Forelimb muscle (tissue), 1 donor: ENCODE measurements at places on chromosomes 3 and 15. TPM values are rescaled to one million over a fixed set of nuclear protein-coding genes. Genes with fewer than 3 reads are reported as not detected.

DNA sequence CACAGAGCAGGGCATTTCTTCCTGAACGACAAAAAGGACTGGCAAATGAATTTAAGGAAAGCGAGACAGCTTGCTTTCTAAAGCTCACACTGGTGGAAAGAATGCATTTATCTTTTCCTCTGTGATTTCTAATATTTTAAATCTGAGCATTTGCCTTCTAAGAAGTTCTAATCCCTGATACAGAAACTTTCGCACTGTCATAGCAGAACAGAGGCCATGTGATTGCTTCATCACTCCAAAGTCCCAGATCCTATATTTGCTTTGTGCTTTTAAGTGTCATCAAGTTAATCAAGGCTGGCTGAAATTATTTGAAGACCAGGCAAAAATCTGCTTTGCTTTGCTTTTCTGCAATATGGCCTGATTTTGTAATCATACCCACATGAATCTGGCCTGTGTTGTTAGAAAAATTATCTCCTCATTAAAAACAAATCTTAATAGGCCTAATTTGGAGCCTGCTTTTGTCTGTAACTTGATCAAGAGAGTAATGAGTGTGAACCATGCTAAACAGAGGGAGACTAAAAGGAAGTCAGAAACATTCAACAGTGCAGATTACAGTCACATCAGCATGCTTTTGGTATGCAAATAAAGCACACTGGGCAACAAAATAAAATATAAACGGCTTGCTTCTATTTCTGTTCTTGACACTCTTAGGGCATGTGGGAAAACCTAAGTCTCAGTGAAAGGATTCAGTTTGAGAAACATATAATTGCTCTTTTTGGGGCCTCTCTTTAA, 178.2 kb upstream of the ADAMTS9 start:
- no peak for DNase-seq

Gene CFAP91
- polyA plus RNA-seq = 0.56 TPM

- DNase-seq = no peak
Observed at GRCh38 chr3:13673207-13673606, 124.3 kb downstream of the FBLN2 start.

DNA sequence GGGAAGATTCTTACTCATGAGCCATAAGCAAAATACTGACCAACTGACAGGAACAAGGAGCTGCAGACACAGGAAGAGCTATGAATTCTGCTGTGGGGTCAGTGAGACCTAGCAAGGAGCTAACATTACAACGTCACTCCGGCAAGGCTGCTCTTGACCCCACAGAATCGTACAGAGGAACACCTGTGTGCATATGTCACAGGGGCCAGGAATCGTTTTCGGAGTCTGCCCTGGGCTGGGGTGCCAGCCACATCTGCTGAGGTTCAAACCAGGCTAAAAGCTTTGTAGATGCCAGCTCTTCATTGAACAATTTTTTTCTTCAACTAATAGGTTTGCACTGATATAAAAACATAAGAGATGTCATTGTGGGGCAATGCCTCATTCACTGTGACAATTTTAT, 82.6 kb downstream of the LRRK1 start:
- DNase-seq = no peak

- DNase-seq = no peak
Observed at GRCh38 chr15:40289140-40289775, 6.4 kb upstream of the ANKRD63 start.

Gene ZNF660
- 4.1 TPM for polyA plus RNA-seq

Gene DTWD1
- polyA plus RNA-seq = 19.2 TPM

Gene MINAR1
- polyA plus RNA-seq = 1.3 TPM

Gene PATL2
- 0.78 TPM for polyA plus RNA-seq

DNA sequence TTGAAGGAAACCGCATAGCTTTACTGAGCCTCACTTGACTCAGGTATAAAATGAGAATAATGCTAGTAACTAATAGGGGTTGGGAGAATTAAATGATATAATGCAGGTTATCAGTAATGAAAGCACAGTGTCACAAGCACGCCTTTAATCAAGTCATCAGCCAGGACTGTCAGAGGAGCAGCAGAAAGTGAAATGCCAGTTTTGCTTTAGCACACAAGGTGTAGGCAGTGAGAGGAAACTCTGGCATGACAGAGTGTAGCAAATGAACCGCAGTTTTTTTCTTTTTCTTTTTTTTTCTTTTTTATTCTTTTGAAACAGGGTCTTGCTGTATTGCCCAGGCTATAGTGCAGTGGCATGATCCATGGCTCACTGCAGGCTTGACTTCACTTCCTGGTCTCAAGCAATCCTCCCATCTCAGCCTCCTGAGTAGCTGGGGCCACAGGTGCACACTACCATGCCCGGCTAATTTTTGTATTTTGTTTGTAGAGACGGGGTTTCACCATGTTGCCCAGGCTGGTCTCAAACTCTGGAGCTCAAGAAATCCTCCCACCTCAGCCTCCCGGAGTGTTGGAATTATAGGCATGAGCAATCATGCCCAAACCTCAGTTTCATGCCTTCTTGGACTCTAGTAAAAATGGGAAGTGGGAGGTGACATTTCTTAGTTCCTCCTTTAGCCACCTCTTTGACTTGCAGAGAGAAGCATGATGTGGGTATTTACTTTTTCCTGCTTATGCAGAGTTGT, 9.7 kb upstream of the SCAANT1 start:
- no peak for DNase-seq

Gene FGF7
- 13.4 TPM for polyA plus RNA-seq

Gene STRIT1
- polyA plus RNA-seq = 49.3 TPM

DNA sequence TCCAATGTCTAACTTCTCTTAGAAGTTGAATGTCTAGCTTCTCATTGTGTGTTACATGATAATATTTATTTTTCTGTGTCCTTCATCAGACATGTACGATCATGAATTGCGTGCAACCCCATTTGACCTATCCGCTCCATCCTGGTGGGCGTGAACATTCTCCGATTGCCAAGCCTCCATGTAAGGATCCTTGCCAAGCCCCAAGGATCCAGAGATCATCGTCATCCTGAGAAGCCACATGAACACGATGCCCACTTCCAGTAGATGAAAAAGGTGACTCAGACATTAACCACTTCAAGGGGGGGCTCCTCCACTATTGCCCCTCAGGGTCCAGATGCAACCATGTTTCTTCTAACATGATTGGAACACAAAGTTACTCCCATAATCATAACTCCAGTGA, 25.5 kb upstream of the KNG1 start:
- no peak for DNase-seq

Gene MAGEL2
- 19.6 TPM for polyA plus RNA-seq

Gene SPSB4
- polyA plus RNA-seq = 18.7 TPM

DNA sequence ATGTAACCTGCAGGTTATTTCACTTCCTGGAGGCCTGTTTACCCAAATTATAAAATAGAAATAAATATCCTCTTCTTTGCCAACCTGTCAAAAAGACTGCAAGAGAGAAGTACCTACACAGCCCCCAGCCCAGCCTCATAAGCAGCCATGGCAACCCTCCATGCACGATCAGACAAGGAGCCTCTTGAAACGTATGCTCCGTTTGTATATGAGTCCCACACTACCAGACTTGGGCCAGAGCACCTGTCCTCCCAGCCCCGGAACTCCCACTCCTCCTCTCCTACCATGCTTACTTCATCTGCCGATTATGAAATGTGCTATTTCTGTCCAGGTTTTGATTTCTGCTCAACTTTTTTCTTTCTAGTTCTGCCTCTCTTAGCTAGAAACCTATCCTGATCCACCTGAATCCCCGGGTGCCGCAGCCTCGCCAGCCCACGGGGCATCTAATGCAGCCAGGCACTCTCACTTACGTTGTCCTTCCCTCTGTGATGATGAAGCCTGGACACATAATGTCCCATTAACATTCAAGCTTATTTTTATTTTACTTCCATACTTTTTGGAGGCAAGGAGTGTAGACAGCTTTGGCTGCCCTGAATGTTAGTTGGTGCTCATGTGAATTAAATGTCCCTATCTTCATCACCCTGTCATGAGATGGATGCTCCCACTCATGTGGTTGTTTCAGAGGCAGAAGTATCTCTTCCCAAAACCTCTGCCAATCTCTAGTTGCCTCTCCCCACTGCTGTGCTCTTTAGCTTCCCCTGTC, 73.8 kb downstream of the MB21D2 start:
- DNase-seq = no peak

Gene ITGA11
- 3.7 TPM for polyA plus RNA-seq

Gene C3orf22
- polyA plus RNA-seq = not detected

DNA sequence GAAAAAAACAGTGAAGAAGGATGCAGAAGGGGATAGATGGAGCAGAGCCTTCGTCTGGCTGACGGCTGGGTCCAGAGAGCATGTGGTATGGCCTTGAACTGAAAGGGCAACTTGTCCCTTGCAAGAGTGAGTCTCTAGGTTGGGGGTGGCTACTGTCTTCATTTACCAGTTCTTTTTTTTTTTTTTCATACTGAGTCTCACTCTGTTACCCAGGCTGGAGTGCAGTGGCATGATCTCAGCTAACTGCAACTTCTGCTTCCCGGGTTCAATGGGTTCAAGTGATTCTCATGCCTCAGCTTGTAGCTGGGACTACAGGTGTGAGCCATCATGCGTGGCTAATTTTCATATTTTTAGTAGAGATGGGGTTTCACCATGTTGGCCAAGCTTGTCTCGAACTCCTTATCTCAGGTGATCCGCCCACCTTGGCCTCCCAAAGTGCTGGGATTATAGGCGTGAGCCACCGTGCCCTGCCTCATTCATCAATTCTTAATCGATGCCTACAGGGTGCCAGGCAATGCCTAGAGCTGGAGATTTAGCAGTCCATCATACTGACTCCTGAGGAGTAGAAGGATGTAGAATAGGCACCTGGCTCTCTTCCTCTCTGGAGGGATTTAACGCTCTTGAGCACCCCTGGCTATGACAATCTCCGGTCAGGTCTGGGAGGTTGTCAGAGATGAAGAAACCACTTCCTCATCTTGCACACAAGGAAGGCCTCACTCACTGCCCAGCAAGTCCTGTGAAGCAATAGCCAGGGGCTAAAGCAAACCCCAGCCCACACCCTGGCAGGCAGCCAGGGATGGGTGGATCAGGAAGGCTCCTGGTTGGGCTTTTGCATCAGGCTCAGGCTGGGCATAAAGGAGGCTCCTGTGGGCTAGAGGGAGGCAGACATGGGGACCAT, at the start of gene CAMP:
CAMP (plus strand) TSS at position 880 of the 898 bp plus-strand sequence; CDS start at position 897, 17 bp downstream.
- DNase-seq = no peak

DNA sequence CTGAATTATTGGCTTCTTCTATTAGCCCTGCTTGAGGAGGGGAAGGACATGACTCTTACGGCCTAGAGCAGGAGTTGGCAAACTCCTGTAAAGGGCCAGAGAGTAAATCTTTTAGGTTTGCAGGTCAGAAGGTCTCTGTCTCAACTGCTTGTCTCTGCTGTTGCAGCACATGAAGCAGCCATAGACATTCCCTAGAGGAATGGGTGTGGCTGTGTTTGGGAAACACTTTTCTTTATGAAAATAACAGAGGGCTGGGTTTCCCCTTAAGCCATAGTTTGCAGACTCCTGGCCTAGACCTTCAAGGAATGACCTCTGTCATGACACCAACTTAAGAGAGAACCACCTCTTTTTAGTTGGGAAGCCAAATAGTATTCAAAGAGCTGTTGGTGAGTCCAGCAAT, 10.3 kb downstream of the TRAK1 start:
- no peak for DNase-seq

DNA sequence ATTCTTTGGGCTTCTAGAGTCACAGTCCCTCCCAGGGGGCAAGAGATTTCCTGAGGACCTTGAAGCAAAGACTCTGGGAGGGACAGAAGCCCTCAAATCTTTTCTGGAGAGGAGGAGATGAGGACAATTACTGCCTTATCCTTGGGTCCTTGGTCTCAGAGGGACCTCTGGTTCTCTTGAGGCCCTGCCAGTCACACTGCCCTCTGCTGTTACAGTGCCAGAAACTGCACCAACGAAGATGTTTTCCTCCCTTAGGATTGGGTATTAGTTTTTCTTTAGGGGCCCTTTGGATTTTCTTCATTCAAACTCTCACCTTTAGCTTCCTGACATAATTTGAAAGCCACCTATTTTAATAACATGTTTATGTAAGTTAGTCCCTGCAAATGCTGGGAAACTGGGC, 58.2 kb upstream of the SCN5A start:
- no peak for DNase-seq

Gene FAM81A
- 1.4 TPM for polyA plus RNA-seq

- DNase-seq = no peak
Observed at GRCh38 chr3:25572336-25572735, 92.4 kb downstream of the TOP2B start.

- no peak for DNase-seq
Observed at GRCh38 chr15:85793641-85794597, 806 bp downstream of the KLHL25 start.

DNA sequence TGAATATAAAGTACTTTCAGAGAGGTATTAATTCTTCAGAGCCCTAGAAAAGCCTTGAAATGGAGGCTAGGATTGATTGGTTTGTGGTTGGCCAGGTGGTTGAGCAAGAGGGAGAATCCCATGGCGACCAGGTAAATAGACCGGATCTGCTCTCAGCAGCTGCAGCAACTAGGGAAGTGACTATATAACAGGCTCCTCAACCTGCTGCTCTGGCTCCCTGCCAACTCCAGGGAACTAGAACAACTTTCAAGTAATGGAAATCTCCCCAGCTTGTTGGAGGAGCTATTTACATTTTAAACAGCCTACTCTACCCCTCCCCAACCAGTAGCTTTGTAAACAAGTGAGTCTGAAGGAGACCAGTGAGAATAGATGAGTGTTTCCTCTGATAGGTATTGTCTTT, 121.8 kb upstream of the CADM2 start:
- no peak for DNase-seq
